ENCODE measurements at places on chromosomes 16 and 17.

DNA sequence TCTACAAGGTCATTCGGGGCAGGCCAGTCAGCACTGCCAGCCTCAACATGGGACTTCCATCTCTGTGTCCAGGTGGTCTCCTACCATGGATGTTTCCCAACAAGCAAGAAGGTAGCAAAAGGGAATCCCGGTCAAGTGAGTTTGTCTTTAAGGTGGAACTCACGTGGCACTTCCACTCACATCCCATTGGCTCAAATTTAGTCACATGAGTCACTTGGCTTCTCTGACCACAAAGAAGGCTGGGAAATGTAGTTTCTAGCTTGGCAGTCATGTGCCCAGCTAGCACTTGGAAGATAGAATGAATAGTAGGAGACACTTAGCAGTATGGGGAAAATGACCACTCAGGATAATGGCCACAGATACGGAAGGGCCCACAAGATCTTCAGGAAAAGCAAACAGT, 106.6 kb downstream of the AIPL1 start:
- DNase-seq, result no peak

DNA sequence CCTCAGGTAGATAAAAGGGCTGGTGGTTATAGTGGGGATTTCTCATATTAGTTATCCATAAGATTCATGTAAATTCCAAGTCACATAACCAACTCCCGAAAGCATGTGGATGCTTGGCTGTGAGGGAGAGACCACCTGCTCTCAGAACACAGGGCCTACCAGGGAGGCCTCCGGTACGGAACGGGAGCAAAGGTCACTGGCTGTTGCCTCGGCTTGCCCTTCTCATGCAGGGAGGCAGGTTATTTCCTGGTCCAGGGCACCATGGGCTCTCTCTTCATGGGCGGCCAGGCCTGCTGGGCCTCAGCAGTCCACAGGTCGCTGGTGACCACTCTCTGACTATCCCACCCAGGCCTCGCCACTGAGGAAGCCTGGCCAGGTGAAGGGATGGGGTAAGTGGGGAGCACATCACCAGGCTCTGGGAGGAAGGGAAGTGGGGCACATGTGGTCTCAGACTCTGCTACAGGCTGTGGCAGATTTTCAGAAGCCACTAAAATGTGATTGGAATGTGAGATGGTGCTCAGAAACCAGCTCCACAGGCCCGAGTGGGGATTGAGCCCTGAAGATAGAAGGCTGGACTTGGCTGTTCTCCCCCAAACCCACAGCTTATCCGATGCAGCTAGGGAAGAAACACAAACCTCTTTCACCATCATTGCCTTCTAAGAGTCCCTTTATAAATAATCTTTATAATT, 45.4 kb downstream of the HNF1B start:
- DNase-seq, result no peak

- DNase-seq, result peak; percentile 19
Measured at GRCh38 chr16:17166095-17166494, 304.7 kb downstream of the XYLT1 start.

DNA sequence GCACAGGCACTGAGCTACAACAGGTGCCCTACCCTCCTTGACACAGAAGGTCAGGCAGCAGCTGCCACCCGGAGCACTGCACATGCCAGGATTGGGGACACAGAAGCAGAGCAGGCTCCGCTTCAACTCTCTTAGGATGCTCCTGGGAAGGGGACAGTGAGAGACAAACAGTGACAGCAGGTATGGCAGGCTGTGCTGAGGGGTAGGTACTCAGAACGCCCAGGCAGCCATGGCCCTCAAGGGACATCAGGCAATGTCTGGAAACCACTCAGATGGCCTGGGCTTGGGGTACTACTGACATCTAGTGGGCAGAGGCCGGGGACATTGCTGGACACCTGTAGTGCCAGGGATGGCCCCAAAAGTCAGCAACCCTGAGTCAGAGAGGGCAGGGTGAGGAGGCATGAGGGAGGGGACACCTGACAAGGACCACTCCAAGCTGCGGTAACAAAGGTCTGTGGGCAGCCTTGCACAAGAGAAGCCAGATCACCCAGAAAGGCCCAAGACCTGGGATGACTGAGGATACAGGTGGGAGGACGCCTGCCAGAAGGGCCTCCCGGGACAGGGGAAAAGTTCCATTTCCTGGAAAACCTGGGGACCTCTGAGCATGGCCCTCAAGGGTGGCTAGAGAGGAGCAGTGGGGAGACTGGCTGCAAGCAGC, 21.2 kb downstream of the PEMT start:
- DNase-seq, result peak; percentile 49

DNA sequence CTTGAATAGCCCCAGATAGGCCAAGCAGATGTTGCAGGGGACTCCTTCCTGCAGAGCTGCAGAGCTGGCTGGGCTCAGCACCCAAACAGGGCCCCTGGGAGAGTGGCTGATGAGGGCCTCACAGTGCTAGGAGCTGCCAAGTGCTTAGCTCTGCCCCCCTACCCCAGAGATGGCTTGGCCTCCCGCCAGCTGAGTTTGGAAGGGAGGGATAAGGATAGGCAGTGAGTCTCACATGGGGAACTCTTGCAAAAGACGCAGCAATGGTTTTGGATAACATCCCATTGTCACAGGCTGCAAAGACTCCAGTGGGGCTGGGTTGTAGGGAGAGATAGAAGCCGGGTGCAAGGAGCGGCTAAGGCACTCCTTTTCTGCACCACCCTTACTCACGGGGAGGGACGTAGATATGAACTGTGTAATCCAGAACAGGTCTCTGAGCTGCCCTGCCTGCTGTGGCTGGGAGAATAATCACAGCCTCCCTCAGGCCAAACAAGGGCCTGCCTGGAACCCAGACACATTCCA, 52.9 kb upstream of the MAF start:
- no peak for DNase-seq

- DNase-seq, result peak; percentile 62
Measured at GRCh38 chr17:82097184-82097918, 685 bp downstream of the FASN start.

GRCh38 chr17:2883544-2884213, 87.4 kb downstream of the RAP1GAP2 start:
- DNase-seq, result no peak

Measured in endothelial cell (in vitro differentiated cells).